Neural progenitor cell (in vitro differentiated cells): ENCODE measurements at places on chromosomes 6 and 20.
A peak's percentile ranks its signal among the peaks of the same experiment; 100 is the strongest.

GRCh38 chr20:41505184-41505583 lies 113.0 kb downstream of the CHD6 start:
- no peaks in the 10 kb centered on the region for H3K27me3 ChIP-seq
- no peak for DNase-seq
- H3K4me1 ChIP-seq: no peaks in the 10 kb centered on the region
- H3K36me3 ChIP-seq: no peaks in the 10 kb centered on the region
- H3K4me3 ChIP-seq: no peak overlapping the region

- no peak overlapping the region for H3K4me3 ChIP-seq
- no peaks in the 10 kb centered on the region for H3K4me1 ChIP-seq
- no peaks in the 10 kb centered on the region for H3K27me3 ChIP-seq
- no peak overlapping the region for H3K27ac ChIP-seq
These were observed 8.2 kb downstream of the CYB5R4 start for GRCh38 chr6:83867527-83868161.

DNA sequence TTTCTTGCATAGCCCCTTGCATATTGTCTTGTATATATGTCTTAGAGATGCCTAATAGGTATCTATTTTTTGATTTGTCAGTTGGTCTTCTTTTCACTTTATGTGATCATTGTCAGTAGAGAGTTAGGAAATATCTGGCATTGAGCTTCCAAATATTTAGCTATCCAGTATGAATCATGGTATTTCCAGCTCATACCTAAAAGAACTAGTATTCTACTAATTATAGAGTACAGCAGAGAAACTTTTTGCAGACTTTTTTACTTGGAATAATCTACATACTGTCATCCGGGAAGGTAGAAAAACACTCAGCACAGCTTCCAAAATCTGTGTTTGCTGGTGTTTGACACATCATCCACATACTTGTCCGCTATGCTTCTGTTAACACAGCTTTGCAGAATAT lies 156.4 kb upstream of the HTR1E start:
- DNase-seq: no peak
- no peak overlapping the region for H3K27ac ChIP-seq
- H3K4me1 ChIP-seq: no peaks in the 10 kb centered on the region
- H3K4me3 ChIP-seq: no peak overlapping the region

DNA sequence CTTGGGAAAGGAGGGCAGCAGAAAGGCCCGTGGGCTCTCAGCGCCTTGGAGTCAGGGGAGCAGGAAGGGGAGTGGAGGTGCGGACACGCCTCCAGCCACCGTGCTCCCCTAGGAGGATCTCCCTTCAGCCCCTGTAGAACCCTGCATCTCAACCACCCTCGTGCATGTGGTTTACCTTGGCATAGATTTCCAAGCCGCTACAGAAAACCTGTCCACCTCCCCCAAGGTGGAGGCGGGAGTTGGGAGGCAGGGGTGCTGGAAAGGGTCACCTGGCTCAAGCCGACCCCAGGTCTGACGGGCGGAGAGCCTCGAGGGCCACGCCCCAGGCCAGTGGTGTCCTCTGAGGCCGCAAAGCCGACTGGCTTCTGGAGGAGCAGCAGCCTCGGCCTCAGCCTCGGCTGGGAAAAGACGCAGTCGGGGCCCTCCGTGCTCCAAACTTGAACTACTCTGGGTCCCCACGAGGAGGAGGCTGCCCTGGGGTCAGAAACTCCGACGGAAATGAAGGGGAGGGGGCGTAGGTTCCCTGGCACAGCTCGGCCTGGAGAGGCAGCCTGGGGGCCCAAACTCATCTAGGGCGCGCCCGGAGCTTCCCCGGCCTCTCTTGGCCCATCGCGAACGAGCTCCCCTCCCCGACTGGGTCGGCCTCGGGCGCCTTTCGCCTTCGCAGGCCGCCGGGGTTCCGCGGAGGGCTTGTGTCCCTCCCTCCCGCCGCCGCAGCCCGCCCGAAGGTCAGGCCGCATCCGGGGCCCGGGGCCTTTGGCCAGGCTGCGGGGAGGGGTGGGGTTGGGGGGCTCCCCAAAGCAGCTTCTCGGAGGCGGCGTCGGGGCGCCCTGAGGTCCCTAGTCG lies 6.3 kb upstream of the FOXF2 start:
- H3K27ac ChIP-seq: no peak overlapping the region
- H3K36me3 ChIP-seq: no peaks in the 10 kb centered on the region
- H3K4me3 ChIP-seq: peak overlapping the region; percentile 17
- H3K27me3 ChIP-seq: peaks cover 100% of the 10 kb centered on the region

GRCh38 chr6:166545156-166546034 lies 41.1 kb downstream of the RAMACL start:
- DNase-seq: no peak
- no peak overlapping the region for H3K27ac ChIP-seq
- H3K4me1 ChIP-seq: no peaks in the 10 kb centered on the region
- no peaks in the 10 kb centered on the region for H3K27me3 ChIP-seq
- H3K4me3 ChIP-seq: no peak overlapping the region

- H3K27ac ChIP-seq: no peak overlapping the region
- H3K36me3 ChIP-seq: no peaks in the 10 kb centered on the region
- H3K4me1 ChIP-seq: peaks cover 6% of the 10 kb centered on the region
- DNase-seq: no peak
- no peak overlapping the region for H3K4me3 ChIP-seq
These were observed 283.7 kb downstream of the SYNE1 start for GRCh38 chr6:152353440-152353839.
